ENCODE measurements at places on chromosomes 2 and 18.
A peak's percentile ranks its signal among the peaks of the same experiment; 100 is the strongest.

DNA sequence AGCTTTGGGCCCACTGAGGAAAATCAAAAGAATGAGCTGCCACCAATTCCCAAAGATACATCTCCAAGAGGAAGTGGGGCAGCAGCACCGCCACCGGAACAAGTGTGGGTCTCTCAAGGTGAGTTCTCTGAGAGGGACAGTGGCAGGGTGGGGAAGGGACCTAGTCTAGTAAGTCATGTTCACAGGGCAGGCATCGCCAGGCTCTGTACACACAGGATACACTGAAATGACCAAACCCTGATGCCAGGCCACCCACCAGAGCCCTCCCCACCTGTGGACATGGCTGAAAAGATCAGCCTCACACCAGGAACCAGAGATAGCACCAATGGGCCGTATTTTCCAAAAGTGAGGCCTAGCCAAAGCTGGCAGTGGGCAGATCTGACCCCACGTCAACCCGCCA is 108.2 kb upstream of the SMAD2 start:
- no peak for DNase-seq

DNA sequence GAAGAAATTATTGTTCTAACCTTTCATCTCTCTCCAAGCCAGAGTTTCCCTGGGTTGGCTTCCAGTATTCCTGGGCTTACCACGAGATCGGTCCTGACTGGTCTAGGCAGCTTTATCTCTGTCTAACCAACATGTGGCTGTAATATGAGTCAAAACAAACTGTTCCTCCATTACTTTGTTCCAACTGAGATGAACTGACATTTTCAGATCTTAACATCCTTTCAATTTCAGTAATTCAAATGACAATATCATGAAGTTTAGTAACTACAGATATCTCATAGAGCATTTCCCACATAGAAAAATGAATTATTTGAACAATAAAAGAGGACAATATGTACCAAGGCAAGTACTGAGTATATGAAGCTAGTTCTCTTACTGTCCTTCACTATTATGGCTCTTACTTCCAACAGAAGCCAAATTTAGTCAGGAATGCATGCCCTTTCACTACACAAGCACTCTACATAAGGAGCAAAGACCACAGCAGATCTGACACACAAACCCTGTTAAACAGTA is 15.5 kb downstream of the SLC25A12 start:
- DNase-seq = no peak

- peak; percentile 39 for DNase-seq
Measured at GRCh38 chr2:86035376-86035882, 70.3 kb downstream of the POLR1A start.

DNA sequence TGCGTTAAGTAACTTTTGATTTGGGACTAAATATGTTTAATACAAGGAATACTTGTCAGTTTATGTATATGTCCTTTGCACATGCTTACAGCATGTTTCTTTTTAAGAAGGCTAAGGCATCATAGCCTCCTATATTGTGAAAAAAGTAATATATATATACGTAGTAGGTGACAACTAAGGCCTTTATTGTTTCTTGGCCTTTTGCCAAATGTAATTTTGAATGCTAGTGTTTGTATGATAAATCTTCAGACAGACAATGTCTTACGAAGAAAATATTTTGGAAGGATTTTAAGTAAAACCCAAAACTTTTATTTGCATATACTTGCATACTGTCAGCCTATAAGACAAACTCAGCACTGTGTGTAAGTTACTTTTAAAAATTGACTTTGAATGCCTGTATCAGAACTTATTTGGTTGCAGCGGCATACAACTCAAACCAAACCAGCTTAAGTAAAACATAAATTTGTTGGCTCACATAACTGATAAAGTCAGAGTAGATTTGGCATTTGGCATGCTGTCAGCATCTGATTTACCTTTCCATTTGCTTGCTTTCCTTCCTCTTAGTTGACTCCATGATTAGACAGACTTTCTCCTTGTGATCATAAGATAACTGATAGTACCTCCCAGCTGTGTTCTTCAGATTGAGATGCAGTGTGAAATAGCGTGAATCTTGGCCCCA is 24.4 kb downstream of the UBE2E3 start:
- DNase-seq = no peak

GRCh38 chr2:74878551-74878950 is 44.6 kb downstream of the HK2 start:
- no peak for DNase-seq

DNA sequence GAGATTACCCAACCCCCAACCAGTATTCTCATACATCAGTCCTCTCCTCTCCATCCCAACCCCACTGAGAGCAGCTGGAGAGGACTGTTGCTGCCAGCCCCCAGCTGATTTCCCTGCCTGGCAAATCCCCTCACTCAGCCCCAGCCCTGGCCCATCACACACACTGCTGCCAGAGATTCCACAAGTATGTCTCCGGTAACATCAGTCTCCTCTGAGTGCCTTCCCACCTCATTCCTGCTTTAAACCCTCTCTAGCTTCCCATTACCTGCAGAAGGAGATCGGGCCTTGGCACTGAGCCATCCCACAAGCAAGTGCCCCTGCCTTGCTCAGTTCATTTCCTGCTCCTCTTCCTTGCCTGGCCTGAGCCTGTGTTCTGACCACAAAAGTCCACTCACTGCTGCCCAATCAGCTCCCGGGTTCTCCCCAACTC is 50.6 kb upstream of the ZFP36L2 start:
- peak; percentile 33 for DNase-seq

- DNase-seq = no peak
Measured at GRCh38 chr2:100292022-100292580, 30.2 kb downstream of the LONRF2 start.

GRCh38 chr2:191385416-191386160 is 140.4 kb downstream of the MYO1B start:
- peak; percentile 63 for DNase-seq

GRCh38 chr18:46624127-46624526 is 32.9 kb downstream of the LOXHD1 start:
- DNase-seq = no peak

GRCh38 chr18:49726675-49726963 is 86.7 kb downstream of the ACAA2 start:
- DNase-seq = no peak

- no peak for DNase-seq
Measured at GRCh38 chr2:75603477-75603876, 42.7 kb upstream of the EVA1A start.

GRCh38 chr18:48934723-48935432 is 15.9 kb downstream of the SMAD7 start:
- DNase-seq = peak; percentile 94

DNA sequence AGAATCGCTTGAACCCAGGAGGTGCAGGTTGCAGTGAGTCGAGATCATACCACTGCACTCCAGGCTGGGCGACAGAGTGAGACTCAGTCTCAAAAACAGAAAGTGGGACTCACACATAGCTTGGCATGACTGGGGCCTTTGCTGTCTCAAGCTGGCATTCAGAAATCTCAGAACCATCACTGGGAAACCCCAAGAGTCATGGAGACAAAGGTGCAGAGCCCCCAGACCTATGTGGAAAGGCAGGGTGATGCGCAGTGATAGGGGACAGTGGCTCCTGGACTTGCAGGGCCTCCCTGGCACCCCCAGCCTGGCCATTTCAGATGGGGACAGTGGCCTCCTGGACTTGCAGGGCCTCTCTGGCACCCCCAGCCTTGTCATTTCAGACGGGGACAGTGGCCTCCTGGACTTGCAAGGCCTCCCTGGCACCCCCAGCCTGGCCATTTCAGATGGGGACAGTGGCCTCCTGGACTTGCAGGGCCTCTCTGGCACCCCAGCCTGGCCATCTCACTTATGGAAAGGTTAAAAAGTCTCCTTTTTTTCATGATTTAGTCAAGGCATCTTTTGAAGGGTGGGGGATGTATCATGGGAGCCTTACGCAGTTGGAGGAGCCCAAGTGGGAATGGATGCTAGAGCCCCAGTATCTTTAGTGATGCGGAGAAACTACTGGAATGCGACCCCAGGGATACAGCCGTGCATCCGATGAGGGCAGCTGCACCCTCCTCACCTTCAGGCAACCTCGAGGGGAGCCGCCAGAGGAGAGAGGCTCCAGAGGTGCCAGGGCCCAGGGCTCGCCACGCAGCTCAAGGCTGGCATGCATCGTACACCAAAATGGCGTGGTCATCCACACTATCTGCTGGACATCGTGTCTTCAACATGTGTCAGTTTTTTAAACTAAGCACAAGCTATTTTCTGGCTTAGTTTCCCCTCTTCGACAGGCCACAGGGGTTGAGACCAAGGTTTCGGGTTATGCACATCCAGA is 30.5 kb downstream of the ZNF516 start:
- DNase-seq = no peak

DNA sequence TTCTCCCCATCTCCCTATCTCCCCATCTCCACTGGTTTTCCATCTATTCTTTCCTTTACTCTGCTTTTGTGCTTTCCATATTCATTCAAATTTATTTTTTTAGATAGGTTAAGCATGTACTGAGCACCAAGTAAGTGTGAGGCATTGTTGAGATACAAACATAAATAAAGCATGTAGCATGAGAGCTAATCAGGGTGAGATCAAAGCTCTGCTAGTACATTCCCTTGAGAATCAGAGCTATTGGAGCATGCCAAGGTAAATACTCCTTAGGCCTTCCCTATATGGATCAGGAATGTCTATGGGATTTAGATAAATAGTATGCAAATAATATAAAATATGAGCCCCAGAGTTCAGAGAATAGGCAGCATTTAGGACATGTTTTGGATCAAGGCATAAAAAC is 25.3 kb downstream of the BABAM2 start:
- DNase-seq = no peak

- no peak for DNase-seq
Measured at GRCh38 chr2:152577579-152577978, 139.7 kb downstream of the PRPF40A start.

DNA sequence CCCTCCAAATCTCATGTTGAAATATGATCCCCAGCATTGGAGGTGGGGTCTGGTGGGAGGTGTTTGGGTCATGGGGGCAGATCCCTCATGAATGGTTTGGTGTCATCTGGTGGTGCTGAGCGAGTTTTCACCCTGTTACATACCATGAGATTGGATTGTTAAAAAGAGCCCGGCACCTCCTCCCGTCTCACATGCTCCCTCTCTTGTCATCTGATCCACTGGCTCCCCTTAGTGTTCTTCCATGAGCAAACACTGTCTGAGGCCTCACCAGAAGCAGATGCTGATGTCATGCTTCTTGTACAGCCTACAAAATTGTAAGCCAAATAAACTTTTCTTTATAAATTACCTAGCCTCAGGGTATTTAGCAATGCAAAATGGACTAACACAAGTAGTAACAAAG is 405.0 kb upstream of the SLC39A10 start:
- DNase-seq = no peak

- DNase-seq = no peak
Measured at GRCh38 chr18:59651071-59651470, 46.2 kb downstream of the CCBE1 start.

GRCh38 chr2:128469203-128469602 is 150.5 kb upstream of the HS6ST1 start:
- peak; percentile 22 for DNase-seq

DNA sequence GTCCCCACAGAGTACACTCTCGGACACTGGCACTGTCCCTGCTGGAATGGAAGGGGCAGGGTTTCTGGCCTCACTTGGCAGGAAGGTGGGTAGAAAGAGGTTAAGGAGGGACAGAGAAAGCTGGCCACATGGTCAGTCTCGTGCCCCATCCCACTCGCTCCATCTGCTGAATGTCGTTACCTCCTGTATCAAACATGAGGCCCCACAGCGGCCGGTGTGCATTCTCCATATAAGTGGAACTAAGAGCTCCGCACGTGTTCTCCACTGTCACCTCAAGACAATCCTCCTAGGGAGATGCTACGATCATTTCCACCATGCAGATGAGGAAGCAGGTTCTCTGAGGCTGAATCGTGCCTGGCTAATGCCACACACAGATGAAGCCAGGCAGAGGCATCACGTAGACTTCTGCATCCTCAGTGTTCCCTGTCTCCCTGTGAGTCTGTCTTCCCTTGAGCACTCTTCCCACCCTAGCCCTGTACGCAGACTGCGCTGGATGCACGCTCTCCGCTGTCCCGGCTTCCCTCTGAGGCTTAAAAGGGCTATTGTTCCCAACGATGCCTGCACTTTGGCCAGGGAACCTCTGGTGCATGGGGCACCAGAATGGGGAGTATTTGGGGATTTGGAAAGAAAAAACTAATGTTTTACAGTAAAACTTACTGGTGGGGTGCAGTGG is 35.1 kb downstream of the MAL start:
- DNase-seq = no peak

- no peak for DNase-seq
Measured at GRCh38 chr2:205994344-205994743, 91.6 kb downstream of the INO80D start.

GRCh38 chr2:28393114-28393836 is 617 bp downstream of the FOSL2 start:
- peak; percentile 60 for DNase-seq

DNA sequence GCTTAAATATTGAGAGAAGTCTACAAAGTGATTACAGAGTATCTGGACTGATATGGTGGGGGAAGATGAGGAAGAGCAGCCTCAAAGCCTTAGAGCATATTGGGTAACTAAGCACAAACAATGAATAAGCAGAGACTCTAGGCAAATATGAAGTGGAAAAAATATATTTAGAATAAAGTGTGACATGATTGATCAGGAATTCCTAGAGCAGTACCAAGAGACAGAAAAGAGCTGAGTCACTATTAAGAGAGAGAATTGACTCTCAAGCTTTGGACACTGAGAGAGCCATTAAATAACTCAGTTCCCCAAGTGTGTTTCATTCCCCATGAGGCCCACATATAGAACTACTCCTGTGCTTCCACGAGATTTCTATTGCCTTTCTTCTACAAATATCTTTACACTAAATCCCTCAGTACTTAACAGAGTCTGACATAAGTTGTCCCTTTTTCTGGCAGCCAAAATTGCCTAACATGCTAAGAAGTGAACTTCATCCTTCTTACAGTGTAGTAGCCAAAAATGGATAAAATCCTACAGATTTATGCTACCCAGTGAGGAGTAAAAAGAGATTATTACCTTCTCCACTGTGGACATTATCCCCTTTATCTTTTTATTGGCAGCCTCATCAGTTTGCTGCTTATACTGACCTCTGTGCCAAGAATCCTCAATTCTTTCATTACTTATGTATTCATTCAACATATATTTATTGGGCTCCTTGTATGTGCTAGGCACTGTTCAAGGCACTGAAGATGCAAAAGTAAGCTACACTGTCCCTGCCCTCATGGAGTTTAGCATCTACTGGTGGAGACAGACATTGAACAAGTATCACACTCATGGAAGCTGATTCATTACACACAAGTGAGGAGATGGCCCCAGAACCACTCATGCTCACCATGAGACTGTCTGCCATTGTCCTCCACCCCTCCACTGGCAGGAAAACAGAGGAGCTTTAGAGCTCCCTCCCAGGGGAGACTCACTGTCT is 45.4 kb downstream of the SLC40A1 start:
- DNase-seq = no peak
